Kasumi-1 (cell line): ENCODE measurements at places on chromosomes 7 and 10.

DNA sequence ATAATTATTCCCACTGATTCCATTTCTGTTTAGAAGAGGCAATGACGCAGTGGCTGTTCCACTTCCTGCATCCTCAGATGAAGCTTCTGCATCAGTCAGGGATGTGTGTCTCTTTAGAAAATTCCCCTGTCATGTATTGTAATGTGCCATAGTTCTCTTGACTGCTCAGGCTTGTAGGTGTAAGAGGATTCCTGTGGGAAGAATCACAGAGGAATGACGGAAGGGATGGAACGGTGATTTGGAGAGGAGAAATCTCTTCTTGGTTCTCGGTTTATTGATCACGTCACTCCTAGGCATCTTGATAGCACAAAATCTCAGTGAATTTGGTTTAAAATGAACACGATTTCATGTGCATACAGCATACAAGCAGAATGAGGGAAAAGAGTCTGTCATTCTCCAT is 69.8 kb upstream of the PRKCQ start:
- no peak for DNase-seq

DNA sequence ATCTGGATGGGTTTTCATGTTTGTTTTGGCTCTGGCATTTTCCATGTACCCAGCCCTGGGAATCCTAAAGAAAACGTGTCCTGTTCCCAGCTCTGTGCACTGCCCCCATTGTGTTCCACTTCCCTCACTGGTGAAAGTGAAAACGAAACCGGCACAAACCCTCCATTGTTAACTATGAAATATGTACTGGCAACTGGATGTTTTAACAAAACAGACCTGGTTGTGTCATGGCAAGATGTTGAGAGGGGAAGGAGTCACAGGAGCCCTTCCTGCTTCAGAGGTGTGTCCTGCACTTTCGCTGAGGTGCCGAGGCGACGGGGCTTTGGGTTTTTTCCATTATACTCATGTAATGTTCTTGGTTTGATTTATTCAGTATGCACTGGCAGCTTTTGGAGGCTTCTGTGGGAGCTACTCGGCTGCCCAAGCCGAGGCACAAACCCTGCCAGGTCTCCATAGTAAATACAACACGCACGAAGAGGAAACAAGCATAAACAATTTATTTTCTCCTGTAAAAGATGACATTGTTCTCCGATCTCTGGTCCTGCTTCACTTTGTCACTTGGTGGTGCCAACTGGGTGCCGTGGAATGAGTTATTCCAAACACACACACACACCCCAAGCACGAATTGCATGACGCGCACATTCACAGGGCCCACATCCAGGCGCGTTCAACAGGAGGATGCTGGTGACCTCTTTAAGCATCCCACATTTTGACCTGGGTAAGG is 118.2 kb downstream of the CDK6 start:
- no peak for DNase-seq

DNA sequence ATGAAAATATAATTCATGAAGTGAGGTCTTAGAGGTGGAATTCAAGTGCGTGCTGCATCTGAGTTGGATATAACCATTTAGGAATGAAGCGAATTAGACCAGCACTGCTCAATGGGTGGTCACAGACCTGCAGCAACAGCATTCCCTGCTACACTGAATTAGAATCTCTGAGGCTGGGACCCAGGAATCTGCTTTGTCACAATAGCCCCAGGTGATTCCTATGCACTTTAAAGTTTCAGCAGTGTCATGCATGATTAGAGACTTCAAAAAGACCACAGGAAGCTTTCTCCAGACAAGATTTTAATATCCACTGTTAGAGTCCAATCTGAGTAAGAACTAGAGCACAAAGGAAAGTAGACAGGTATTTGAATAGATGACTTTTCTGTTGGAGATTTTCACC is 352.8 kb upstream of the VSTM2A start:
- DNase-seq: no peak

DNA sequence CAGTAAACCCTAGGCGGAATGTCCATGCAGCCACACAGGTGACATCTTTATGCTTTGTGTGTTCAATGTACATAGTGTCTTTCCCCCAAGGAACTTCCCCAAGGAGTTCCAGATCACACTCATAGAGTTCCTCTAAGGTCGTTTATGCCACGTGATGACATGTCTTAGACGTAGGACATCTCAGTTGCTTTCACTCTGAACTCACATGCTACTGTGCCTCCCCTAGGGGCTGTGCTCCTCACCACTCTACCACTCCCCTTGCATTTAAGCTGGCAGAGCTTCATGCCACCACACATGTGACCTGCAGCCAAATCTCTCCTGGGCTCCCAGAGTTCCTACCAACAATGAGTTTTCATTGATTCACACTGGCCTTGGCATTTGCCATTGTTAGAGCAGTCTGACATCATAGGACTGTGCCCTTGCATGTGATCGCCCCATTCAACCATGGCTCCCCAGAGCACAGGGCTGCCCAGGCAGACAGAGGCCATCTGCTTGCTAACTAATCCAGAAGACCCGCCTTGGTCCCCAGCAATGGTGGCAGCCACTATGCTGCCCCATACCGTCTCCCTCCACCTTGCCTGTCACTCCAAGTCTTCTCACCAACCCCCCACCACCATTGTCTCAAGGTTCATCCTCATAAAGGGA is 95.3 kb upstream of the MACROH2A2 start:
- DNase-seq: no peak

GRCh38 chr10:4075443-4075842 is 290.4 kb upstream of the KLF6 start:
- no peak for DNase-seq

DNA sequence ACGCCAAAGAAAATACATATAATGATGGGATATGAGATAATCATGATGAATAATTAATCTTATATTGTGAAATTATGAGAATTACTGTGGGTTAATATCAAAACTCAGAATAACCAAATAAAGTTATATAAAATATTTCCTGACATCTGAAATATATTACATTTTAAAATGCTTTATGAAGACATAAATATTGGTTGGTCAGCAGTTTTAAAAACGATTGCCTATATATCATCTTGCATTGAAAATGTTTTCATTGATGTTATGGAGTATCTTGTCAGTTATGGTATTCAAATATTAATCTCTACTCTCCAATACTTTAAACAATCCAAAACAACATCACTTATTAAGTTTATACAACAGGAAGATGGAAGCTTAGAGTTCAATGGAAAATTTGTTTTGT is 228.1 kb upstream of the FERD3L start:
- no peak for DNase-seq

GRCh38 chr10:11018432-11018841 is 765 bp downstream of the CELF2 start:
- no peak for DNase-seq

GRCh38 chr7:55893940-55894339 is 6.7 kb downstream of the ZNF713 start:
- no peak for DNase-seq

GRCh38 chr7:56447864-56448693 is 331.9 kb upstream of the NUPR2 start:
- DNase-seq: no peak

DNA sequence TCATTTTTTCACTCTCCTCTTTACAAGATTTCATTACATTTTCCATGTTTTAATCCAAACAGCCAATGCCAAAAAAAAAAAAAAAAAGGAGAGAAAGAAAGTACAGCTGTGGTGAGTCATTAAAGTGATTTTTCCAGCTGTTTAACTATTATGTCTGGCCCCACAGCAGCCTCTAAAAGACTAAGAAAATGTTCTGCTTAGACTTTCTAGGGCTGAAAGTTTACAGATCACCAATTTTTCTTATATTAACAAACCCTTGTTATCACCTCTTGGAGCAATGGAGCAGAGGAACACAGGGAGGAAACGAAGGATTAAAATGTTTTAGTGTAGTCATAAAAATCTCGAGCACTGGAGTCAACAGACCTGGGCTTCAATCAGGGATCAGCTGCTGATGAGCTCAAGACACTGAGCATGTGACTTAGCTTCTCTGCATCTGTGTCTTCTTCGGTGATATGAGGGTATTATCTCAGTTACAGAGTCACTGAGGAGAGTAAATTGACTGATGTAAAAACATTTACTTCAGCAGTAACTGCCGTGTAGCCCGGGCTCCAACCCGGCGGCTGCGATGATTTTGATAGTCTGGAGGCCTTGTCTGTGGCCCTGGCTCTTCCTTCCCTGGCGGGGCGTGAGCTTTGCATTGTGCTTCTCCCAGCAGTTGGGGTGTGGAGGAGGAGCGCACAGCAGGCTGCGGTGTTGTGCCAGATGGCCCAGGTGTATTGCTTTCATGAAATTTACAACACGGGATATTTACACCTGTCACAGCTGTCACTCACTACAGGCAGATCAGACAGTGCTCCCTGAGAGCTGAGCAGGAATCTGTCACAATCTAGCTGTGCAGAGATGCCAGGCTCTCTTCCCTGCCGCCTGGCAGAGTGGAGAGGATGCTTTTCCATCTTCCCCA is 298.3 kb upstream of the FZD8 start:
- no peak for DNase-seq

GRCh38 chr10:125756196-125756595 is 19.4 kb downstream of the MMP21 start:
- no peak for DNase-seq

GRCh38 chr7:111212857-111213523 is 122.1 kb downstream of the LRRN3 start:
- DNase-seq: no peak

DNA sequence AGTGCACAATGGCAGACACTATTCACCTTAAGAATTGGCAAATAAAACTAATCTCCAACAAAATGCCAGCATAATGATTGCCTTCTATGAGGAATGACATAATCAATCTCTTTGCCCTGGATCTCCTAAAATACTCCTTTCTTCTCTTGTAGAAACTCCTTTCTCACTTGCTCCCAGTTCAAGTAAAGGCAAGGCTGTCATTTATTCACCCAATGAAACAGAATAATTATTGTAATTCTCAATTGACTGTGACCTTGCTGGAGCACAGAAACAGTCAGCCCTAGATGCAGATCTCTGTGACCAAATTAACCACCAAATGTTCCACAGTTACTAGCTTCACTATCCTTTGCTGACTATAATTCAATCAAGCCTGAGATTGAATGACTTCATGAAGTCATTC is 99.3 kb downstream of the SEMA3C start:
- DNase-seq: no peak

- DNase-seq: no peak
These were observed 94.1 kb downstream of the LRRC4 start for GRCh38 chr7:127937066-127937680.

- DNase-seq: no peak
These were observed 736.2 kb downstream of the INHBA start for GRCh38 chr7:40966693-40967092.

DNA sequence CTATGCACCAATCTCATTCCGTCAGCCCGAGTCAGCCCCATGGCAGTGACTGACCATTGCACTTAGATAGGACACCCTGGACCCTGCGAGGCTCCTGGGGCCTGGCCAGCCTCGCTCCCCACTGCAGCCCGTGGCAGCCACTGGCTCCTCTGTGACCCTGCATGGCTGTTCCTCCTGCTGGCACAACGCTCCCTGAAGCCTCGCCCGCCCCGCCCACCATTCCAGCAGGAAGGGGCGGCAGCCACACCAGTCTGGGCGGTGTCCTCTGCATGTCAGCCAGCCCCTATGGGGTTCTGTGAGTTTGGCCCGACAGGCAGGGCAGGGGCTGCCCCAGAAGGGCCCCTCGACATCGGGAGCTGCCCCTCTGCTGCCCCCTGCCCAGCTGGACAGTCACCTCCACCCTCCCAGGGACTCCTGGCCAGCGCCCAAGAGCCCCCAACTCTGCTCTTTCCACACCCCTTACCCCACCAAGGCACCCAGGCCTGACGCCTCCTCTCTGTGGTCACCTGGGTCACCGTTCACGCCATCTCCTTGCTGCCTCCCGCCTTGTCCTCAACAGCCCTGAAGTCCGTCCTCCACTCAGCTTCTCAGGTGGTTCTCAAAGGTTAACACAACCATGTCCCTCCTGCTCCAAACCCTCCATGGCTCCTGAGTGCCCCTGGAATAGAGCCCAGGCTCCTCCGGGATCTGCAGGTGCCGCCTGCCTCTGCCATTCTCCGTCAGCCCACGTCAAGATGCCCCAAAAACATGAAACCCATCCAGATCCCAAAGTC is 103.5 kb downstream of the MICALL2 start:
- DNase-seq: no peak

DNA sequence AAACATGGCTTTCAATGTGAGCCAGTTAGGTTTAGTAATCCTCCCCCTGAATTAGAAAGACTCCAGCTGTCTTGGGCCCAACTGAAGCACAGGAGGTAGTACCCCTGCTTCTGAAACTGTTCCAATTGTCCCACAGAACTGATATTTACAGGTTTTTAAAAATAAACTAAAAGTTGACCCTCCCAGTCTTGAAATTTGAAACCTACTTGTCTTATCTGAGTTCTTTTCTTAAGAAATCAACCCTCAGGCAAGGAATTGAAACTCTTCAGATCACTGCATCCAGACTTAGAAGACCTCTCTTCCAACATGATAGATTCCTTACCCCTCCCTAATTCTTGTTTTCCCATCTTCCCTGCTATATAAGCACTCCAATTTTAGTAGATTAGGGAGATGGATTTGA is 13.3 kb upstream of the ARHGAP21 start:
- DNase-seq: no peak

- no peak for DNase-seq
These were observed 178.1 kb downstream of the PTEN start for GRCh38 chr10:88041243-88042159.

DNA sequence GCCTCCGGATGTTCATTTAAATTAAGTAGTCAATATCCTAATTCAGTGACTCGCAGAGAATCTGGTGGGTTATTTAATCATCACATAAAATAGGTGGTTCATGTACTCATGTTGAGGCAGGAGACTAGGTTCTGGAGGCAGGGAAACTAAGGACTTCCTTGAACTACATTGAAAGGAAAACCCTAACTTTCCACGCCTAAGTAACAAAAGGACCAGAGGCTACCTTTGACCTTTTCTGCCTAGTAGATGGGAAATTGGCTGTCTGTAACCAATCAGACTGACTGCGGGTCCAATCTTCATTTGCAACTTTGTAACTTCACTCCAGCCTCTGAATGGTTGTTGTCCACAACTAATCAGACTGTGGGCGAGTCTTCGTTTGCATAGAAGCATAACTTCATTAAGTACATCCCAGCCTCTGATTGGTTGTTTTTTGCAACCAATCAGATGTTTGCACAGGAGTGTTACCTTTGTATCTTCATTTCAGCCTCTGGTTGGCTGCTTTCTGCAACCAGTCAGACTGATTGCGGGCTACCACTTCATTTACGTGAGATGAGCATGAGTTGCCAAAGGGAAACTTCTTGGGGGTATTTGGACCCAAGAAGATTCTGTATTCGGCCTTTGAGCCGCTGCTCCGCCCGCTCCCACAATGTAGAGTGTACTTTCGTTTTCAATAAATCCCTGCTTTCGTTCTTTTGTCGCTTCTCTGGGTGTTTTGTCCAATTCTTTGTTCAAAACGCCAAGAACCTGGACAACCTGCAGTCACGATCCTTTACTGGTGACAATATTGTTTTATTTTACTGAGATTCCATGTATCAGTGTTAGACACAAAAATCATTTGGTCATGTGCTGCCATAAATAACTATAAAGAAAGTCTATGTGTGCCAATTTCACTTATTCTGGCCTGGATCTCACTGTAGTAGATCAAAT is 1.7 kb upstream of the ST7 start:
- DNase-seq: no peak

GRCh38 chr7:34090816-34091215 is 185.5 kb downstream of the BMPER start:
- no peak for DNase-seq
